ENCODE measurements at places on chromosomes 7 and 10.

DNA sequence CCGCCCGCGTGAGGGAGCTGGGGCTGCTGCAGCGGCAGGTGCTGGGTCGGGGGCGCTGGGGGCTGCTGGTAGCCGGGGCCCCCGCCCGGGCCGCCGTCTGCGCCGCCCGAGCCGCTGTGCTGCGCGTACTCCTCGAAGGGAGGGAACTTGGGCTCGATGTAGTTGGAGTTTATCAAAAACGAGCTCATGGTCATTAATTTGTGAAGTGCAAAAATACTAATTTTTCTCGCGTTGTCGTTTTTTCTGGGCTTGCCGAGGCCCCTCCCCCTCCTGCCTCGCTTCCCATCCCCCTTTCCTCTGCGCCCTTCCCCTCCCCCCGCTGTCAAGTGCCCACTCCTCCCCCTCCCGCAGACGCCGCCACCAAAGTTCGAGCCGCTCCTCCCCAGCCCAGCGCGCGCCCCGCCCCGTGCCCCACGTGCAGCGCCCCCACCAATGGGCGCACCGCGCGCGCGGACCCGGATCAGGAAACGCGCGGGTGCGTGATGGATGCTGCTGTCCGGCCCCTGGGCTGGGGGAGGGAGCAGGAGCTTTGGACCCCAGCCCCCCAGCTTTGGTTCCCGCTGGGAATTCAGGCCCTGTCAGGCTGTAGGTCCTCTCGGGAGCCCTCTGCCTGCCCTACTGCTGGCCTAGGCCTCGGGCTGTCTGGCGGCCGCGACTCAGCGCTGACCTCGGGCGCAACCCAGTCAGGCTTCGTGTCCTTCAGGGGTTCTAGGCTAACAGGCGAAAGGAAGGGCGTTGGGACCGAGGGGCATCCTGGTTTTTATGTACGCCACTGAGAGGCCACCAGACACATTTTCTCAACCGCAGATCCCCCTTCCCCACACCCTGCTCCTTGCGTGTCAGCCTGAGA, at the start of gene HOXA4:
HOXA4 (minus strand) TSS at position 218 of the 850 bp plus-strand sequence; CDS start at position 194, 24 bp downstream.
- peak within 1 kb of the TSS; percentile 72 for H3K4me3 ChIP-seq
- no peaks in the 10 kb centered on the region for H3K27me3 ChIP-seq
- H3K36me3 ChIP-seq = no peaks in the 10 kb centered on the region
- peak; percentile 47 for DNase-seq
- peaks cover 4% of the 10 kb centered on the region for H3K4me1 ChIP-seq
- peak within 1 kb of the TSS; percentile 70 for H3K27ac ChIP-seq

GRCh38 chr10:77512219-77512578, 125.4 kb downstream of the KCNMA1 start:
- no peak overlapping the region for H3K4me3 ChIP-seq
- no peaks in the 10 kb centered on the region for H3K4me1 ChIP-seq
- DNase-seq = no peak

DNA sequence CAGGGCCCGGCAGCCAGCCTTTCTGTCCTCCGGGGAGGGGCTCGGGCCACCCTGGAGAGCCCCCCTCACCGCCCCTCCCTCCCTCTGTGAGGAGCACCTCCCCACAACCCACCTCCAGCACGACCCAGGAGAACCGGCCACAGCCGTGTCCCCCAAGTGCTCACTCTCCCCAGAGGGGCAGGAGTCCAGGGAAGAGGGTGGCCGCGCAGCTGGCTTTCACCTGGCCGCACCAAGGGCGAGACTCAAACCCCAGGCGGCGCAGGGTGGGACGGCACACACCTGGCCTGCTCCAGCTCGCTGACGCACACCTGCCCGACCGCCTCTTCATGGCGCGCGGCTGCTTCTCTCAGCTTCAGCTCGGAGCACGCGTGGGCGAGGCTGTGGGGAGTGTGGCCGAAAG, 73.4 kb downstream of the CFAP46 start:
- no peaks in the 10 kb centered on the region for H3K36me3 ChIP-seq
- no peaks in the 10 kb centered on the region for H3K4me1 ChIP-seq
- H3K27ac ChIP-seq = no peak overlapping the region
- no peak overlapping the region for H3K4me3 ChIP-seq

- H3K36me3 ChIP-seq = no peaks in the 10 kb centered on the region
- H3K27me3 ChIP-seq = peaks cover 3% of the 10 kb centered on the region
- H3K27ac ChIP-seq = no peak overlapping the region
- H3K4me3 ChIP-seq = no peak overlapping the region
- no peaks in the 10 kb centered on the region for H3K4me1 ChIP-seq
Observed at GRCh38 chr10:77164616-77165311, 472.8 kb downstream of the KCNMA1 start.

- no peak for DNase-seq
- no peaks in the 10 kb centered on the region for H3K4me1 ChIP-seq
- H3K4me3 ChIP-seq = no peak overlapping the region
- no peaks in the 10 kb centered on the region for H3K36me3 ChIP-seq
- H3K27me3 ChIP-seq = peaks cover 5% of the 10 kb centered on the region
Observed at GRCh38 chr7:134613623-134614347, 32.9 kb upstream of the BPGM start.

DNA sequence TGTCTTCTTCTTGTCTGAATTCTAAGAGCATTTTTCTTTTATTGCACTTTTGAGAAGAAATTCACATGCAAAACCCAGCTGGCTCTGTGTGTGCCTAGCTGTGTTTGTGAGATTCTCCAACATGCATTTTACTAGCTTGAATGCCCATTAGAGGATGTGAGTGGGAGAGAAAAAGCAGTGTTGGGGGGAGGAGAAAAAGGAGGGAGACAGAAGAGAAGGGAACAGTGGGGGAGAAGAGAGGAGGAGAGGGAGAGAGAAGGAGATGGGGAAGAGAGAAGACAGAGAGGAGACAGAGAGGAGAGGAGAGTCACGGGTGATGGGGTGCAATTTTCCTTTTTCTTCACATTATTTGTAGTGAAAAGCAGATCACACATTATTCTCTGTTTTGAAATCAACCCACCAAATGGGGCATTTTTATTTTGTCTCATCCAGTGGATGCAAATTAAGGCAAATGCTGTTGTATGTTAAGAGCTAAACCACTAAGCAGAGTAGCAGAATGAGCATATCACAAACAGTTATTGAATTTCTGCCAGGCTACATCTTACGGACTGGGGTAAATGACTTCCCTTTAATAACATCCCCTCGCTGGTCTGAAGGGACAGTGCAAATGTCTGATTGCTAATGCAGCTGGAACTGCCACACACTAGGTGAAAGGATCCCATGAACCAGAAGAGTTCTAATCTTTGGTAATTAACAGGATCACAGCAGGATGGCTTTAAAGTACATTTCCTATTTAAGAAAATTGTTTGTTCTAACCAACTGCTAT, 849 bp downstream of the LRRN3 start:
- no peak for DNase-seq

GRCh38 chr7:29921404-29922010, 68.1 kb downstream of the SCRN1 start:
- no peaks in the 10 kb centered on the region for H3K4me1 ChIP-seq
- H3K27me3 ChIP-seq = peaks cover 3% of the 10 kb centered on the region
- DNase-seq = no peak
- H3K36me3 ChIP-seq = no peaks in the 10 kb centered on the region
- H3K4me3 ChIP-seq = no peak overlapping the region

GRCh38 chr7:99033765-99034164, 110.1 kb downstream of the SMURF1 start:
- H3K27ac ChIP-seq = no peak overlapping the region
- no peaks in the 10 kb centered on the region for H3K4me1 ChIP-seq
- DNase-seq = no peak
- no peaks in the 10 kb centered on the region for H3K27me3 ChIP-seq

DNA sequence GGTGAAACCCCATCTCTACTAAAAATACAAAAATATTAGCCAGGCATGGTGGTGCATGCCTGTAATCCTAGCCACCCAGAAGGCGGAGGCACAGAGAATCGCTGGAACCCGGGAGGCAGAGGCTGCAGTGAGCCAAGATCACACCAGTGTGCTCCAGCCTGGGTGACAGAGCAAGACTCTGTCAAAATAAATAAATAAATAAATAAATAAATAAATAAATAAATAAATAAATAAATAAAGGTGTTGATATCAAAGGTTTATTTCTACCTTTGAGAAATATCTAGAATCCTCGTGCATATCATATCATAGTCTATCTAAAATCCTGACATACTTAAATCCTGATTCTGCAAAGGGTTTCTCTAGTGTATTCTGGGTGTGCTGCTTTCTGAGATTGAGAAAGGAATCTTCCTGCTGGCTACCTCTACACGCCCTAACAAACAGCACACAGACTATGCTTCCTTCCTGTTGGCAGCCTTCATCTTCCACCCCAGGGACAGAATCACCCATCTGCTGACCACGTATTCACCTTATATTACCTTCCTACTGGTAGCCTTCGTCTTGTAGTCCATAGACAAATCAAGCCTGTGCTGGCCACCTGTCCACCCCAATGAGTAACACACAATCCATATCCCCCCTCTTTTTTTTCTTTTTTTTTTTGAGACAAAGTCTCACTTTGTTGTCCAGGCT, 8.7 kb downstream of the ABLIM1 start:
- no peak overlapping the region for H3K4me3 ChIP-seq
- no peak for DNase-seq
- no peaks in the 10 kb centered on the region for H3K27me3 ChIP-seq

DNA sequence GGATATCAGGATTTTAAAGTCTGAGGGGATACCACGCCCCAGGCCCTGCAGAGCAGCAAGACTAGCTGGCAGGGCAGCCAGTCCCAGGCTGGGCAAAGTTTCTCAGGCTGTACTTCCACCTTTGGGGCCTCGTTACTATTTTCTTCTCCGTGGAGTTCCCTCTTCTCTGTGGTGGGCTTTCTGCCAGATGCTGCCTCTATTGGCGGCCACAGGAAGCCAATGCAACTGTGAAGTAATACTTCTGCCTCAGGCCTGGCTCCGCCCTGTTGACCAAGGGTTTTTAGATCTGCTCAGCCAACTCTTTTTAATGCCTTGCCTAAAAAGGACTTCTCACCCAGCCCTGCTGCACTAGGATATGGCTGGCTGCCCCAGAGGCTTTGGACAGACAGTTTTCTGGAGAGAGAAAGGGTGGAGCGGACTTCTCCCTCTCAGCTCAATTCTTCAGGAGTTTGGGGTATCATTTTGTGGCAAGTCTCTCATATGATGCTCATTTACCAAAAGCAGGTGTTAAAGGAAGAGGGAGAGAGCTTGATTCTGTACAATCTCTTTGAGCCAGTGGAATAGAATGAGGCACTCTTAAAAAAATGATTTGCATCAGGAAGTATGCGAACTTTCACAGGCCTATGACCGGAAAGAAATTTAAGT, 67.4 kb downstream of the HHEX start:
- H3K27me3 ChIP-seq = no peaks in the 10 kb centered on the region
- peak; percentile 1 for DNase-seq
- no peak overlapping the region for H3K27ac ChIP-seq
- H3K4me1 ChIP-seq = peaks cover 7% of the 10 kb centered on the region

DNA sequence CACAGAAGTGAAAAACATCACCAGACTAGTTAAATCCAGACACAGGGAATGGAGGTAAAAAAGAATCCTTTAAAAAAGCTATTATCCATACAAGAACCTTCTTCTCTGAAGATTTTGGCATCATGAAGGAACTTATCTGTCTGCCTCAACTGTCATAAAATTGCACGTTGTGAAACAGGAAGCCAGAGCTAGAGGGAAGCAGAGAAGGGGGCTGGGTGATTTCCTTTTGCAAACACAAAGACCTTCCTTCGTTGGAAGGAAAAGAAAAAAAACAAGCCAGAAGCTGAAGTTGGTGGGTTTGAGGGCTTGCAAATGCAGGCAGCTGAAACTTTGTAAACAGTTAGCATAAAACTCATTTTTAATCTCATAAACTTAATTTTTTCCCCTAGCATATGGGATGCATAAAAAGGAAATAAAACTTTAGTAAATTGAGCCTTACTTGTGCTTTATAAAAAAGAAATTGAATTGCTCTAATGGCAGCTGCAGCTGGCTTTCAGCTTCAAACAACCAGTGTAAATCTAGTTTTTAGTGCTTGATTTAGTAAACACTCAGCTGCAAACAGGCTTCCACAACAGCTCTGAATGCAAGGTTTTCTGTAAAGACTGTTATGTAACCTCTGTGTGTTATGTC, 101.6 kb downstream of the OTUD1 start:
- peak; percentile 26 for DNase-seq
- H3K27me3 ChIP-seq = no peaks in the 10 kb centered on the region
- H3K36me3 ChIP-seq = no peaks in the 10 kb centered on the region
- peak overlapping the region; percentile 46 for H3K27ac ChIP-seq

GRCh38 chr10:133276435-133277201, at the start of gene ADAM8:
TSS of gene ADAM8 (minus strand) at chr10:133276868. CDS start at chr10:133276817, 51 bp downstream.
- peaks cover 4% of the 10 kb centered on the region for H3K36me3 ChIP-seq
- peak within 1 kb of the TSS; percentile 41 for H3K4me3 ChIP-seq
- H3K27me3 ChIP-seq = no peaks in the 10 kb centered on the region
- H3K4me1 ChIP-seq = peaks cover 12% of the 10 kb centered on the region

- H3K36me3 ChIP-seq = no peaks in the 10 kb centered on the region
- no peak overlapping the region for H3K27ac ChIP-seq
- no peaks in the 10 kb centered on the region for H3K27me3 ChIP-seq
- H3K4me3 ChIP-seq = no peak overlapping the region
- no peaks in the 10 kb centered on the region for H3K4me1 ChIP-seq
Observed at GRCh38 chr7:105365541-105366534, 22.9 kb downstream of the SRPK2 start.
